Iris pigment epithelial cell (primary cell): ENCODE measurements at places on chromosomes 12 and 14.

DNA sequence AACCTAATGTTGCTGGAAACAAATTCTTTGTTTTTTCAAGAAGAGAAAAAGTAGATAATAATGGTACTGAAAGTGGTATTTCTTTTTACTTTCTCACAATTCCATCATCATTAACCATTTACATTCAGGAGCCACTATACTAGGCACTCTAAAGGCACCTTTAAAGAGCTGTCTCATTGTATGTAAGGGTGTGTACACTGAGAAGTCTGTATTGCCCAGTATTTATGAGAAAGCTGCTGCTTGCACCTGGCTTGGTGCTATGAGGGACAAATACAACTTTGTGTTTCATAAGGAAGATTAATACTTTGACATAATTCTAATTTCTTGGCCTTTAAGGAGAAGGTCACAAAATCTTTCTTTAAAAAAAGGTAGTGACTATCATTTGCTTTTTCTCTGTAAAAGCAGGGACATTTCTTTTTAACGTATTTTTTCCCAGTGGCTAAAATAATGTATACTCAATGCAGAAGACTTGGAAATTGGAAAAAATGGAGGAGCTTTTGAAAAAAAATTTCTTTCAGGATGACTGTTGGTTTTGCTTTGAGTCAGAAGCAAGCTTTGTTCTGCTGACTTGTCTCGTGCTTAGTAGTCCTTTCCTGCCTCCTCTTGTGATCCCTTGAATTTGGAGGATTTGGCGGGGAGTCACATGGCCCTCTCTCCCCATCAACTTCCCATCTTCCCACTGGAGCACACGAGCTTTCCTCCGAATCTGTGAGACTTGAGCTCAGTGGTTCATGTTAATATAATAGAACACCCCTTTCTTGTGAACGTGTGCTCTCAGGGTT lies 50.1 kb downstream of the RASSF3 start:
- no peak for DNase-seq

- DNase-seq, result peak; percentile 5
These were observed 200.2 kb upstream of the RBM19 start for GRCh38 chr12:114166362-114166761.

DNA sequence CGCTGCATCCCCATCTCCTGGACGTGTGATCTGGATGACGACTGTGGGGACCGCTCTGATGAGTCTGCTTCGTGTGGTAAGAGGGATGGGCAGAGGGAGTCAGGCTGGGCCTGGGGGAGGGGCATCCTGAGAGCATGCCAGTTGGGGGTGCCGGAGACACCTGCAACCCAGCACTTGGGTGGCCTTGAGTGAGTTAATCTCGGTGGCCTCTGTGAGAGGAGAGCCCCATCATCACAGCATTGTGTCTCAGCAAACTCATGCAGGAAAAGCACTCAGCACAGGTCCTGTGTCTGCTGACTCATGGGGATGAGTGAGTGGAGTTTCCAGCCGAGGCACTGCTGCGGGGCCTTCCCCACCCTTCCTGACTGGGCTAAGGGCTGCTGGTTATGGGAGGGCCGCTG lies 19.6 kb upstream of the LRP1-AS start:
- DNase-seq, result peak; percentile 87

GRCh38 chr14:79496701-79497100 lies 714.6 kb downstream of the DIO2 start:
- no peak for DNase-seq

DNA sequence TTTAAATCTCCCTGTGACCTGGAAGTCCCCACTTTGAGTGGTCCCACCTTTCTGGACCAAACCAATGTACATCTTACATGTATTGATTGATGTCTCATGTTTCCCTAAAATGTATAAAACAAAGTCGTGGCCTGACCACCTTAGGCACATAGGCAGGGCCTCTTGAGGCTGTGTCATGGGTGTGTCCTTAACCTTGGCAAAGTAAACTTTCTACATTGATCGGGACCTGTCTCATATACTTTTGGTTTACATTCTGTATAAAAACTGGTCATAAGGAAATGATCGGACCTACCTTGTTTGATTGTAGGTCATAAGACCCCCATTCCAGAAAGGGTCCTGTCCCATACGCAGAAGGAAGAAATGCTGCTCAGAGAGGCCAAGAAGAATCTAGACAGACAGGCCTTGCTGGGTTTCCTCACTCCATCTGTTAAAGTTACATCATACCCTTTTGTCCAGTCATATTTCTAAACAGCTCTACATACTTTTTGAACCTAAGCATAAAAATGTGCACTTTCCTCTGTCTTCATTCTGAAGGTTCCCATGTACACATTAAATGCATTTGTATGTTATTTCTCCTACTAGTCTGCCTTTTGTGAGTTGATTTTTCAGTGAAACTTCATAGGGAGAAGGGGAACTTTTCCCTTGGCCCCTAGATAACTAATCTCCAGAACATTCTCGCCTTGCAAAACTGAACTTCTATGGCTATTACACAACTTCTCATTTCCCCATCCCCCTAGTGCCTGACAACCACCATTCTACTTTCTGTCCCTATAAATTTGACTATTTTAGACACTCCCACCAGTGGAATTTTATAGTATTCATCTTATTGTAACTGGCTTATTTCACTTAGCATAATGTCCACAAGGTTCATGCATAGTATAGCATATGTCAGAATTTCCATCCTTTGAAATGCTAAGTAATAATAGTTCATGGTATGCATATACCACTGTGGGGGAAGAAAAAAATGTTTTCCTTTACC lies 30.2 kb upstream of the CPM start:
- DNase-seq, result peak; percentile 61

GRCh38 chr12:70443062-70443673 lies 77.1 kb downstream of the KCNMB4 start:
- DNase-seq, result peak; percentile 46

DNA sequence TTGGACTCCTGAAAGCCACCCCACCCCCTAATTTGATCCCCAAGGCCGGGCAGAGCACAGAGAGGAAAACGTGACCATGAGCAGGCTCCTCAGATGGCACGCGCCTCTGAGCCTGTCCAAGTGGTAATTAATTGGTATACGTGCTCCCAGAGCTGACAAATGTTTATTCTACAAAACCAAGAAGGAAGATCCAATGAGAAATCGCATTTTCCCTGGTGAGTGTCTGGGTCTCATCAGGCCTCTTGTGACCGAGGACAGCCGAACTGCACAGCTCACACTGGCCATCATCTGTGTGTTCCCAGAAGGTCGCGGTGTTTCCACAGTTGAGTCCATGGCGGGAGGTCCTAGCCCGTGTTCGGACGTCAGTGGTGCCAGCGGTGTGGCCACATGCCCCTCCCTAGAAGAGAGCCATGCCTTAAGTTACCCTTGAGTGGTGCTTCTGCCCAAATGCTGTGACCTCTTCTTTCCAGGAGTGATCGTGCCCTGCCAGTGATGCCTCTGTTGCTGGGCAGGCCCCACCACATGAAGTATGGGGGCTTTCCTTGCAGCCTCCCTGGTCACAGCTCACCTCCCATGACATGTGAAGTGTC lies 317.5 kb upstream of the RTL1 start:
- no peak for DNase-seq

DNA sequence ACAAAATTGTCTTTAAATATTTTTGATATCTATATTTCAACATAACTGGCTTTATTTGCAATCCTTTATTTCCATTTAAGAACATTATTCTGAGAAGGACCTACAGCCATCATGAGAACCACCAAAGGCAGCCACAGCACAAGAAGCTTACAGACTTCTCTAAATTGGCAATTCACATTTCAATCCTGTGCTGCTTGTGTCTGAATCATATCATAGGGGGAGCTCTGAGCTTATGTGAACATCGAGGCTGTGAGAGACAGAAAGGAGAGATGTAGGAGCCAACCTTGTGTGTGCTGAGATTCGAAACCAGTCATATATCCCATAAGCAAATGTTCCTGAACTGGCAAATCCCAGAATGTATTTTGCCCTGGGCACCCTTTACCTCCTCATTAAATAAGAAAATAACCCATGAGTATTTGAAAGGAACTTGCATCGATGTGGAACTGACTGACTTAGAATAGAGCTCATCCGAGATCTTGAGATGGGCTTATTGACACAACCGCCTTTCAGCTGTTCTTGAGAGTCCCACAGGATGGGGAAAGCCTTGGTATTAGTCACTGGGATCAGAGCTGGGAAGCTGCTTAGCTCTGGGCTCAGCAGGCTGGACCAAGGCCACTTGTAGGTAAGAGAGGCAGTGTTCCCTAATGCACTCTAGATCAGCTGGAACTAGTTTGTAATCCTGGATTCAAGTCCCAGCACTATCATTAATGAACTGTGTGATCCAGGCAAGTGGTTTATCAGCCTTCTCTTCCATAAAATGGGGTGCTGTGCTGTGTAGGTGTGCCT lies 329.8 kb downstream of the CACNA1C start:
- peak; percentile 26 for DNase-seq

DNA sequence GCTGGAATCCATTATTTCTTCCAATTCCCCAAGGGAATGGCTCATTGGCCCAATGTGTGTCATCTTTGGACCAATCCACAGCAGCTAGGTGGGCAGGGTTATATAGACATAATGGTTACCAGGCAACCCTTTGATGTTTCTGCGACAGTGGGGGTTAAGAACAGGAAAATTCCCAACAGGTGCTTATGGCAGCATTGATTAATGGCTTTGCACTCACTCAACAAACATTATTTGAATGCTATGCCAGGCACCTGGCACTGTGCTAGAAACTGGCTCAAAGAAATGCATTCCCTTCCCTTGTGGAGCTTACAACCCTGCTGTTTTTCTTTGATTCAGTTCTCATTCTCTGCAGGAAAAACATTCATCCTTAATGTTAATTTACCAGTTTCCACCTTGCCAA lies 1221.0 kb downstream of the AACS start:
- no peak for DNase-seq

DNA sequence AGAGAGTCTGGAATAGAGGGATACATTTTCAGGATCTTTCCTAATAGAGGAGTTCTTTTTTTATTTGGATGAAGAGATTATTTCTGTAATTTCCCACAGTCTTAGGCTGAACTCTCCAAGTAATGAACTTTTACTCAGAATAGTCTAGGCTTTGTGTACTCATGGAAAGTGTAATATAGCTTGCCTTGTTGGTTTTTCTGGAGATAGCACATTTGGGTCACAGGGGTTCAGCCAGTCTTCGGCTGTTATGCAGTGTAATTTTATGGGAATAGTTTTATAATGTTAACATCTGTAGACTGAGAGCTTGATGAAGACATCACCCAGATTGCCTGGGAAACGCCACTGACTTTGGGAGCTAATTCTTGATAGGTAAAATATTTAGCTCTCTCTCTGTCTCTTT lies 450.8 kb downstream of the RAD51B start:
- no peak for DNase-seq

DNA sequence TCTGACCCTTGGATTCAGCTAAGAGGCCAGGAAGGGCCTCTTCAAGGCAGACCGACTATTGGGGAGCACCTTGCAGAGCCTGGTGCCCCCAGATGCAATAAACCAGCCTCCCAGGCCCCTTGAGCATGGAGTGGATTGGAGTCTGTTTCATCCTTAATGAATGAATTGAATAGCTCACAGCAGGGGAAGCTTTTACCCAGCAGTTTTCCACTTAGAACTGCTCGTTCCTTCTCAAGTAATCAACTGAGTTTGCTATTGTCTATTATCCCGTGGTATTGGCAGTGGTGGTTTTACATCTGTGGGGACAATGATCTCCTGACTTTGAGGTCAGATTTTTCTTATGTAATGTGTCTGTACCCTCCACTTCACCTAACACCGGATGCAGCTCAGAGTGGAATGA lies 197.6 kb downstream of the AACS start:
- DNase-seq, result no peak

DNA sequence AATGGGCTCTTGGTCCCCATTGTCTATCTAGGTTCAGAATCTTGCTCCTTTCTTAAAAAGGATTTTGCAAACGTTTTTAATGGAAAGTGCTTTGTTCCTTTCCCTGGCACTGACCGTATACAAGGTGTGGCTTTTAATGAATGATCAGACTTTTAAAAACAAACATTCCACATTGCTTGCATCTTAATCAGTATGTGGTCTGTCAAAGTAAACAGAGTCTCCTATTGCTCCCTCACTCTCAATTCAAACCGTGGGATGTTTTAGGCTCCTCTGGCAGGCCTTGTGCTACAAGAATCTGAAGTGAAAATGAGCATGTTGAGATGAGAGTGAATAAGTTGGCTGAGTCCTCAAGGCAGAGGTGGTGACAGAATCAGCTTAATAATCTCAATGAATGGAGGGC lies 107.0 kb downstream of the VRK1 start:
- DNase-seq, result peak; percentile 40

- DNase-seq, result no peak
These were observed 213.1 kb upstream of the RTL1 start for GRCh38 chr14:101116486-101117130.

DNA sequence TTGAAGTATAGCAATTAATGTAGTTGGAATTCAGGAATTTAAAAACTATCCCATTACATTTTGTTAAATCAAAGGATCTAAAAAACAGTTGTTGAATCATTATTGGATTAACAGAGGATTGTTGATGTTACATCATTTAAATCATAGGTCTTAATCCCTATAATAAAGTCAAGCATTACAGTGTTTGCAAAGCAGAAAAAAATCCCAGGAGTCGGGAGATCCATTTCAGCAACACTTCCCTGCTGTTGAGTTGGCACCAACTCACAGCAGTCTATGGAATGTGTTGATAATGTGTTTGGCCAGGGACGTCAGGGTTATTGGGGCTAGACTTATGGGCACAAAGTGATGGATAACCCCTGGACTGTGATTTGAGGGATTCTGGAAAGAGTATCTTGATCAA lies 99.1 kb upstream of the TMTC1 start:
- no peak for DNase-seq

GRCh38 chr14:25463480-25463879 lies 413.5 kb upstream of the STXBP6 start:
- DNase-seq, result no peak

- DNase-seq, result no peak
These were observed 455.0 kb upstream of the FLRT2 start for GRCh38 chr14:85074955-85075354.

DNA sequence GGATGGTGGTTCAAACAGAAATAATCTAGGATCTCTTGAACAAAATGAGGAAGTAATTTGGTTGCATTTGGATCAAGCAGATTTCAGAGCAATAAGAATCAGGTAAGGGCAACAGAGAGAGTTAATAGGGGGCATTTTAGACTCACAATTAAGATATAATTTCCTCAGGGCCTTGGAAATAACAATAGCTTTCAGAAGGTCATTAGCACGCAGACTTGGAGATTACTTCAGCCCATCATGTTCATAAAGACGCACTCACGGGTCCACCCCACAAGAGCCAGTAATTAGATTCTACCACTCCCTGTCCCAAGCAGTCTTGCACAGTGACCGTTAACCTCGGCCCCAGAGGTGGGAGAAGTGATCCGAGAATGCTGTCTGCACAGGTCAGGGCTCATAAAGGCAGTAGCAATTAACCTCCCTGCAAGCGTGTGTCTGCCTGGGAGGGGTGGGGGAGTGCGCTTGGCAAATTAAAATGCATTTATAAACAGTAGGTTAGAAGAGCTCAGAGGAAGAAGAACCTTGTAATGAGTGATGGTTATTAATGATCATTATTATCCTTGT lies 125.7 kb upstream of the CCDC196 start:
- no peak for DNase-seq

DNA sequence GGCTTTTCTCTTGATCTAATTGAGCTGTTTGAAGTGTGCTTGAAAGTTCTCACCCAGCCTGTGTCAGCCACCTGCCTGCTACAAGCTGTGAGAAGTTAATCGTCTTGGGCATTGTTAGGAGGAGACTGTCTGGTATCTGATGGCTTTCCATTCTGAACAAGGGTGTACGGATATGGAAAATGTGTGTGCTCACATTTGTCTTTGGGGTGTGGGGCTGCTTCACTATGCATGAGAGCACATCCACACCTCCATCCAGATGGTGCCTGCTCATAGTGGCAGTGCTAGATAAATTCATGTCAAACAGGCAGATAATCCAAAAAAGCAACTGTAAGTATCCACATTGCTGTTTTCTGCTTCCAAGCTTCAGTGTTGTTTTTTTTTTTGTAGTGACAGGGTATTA lies 462.2 kb downstream of the DIO2 start:
- DNase-seq, result no peak
